ENCODE measurements at places on chromosomes 11 and 22. TPM values are rescaled to one million over a fixed set of nuclear protein-coding genes. Genes with fewer than 3 reads are reported as not detected.

The PLAAT3 gene
- 111 TPM for total RNA-seq

The SLC25A1 gene
- 27.6 TPM for total RNA-seq

The TEX54 gene
- not detected for total RNA-seq

The PVALB gene
- not detected for total RNA-seq

DNA sequence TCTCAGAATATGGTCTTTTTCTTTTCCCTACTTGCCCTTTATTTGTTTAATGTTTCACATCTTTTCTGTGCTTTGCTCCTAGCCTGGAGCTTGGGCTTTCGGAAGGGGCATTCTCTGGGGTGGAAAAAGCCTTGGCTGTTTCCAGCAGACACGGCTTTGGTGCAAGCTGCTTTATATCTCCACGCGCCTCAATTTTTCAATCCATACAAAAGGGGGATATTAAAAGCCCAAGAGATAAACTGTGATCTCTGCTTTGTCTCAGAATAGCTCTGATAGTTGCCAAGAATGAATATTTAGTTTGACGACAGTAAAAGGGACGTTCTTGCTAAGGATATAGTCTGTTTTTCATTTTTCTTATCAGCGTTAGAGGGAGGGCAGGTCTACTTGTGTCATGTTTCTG is 194.0 kb upstream of the KIRREL3 start:
- no peak overlapping the region for H3K27ac ChIP-seq
- no peaks in the 10 kb centered on the region for H3K27me3 ChIP-seq
- no peak for DNase-seq
- H3K4me1 ChIP-seq, result no peaks in the 10 kb centered on the region

DNA sequence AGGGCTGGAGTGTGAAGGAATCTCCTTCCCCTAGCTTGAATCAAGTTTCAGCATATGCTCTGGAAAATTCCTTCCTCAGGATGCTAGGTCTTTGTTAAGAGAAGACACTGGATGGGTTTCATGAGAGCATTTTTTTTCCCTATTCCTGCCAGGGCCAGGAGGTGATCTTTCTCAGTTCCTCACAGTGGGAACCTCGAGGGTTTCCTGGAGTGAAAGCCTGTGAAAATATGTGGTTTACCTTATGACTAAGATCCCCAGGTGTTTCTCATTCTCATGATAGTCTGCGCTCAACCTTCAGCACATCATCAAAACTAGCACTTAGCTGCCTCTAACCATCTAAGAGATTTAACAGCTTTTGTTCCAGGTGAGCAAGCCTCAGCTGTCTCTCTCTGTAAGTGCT is 985.3 kb upstream of the FAT3 start:
- no peak overlapping the region for H3K27ac ChIP-seq
- no peaks in the 10 kb centered on the region for H3K27me3 ChIP-seq
- no peak for DNase-seq
- no peaks in the 10 kb centered on the region for H3K4me1 ChIP-seq

DNA sequence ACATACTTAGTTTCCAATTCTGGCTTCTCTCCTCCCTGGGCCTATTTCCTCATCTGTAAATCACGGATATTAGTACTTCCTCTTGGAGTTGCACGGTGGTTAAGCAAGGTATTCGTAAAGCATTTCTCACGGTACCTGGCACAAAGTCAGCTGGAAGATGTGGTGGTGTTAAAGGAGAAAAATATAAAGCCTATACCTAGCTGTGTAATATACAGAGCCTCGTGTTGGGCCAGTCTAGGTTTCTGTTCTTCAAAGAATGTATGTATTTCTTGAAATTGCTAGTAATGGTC is 47.2 kb downstream of the DBX1 start:
- peak overlapping the region; percentile 76 for H3K27ac ChIP-seq
- H3K4me1 ChIP-seq, result no peaks in the 10 kb centered on the region
- H3K36me3 ChIP-seq, result peaks cover 51% of the 10 kb centered on the region
- H3K4me3 ChIP-seq, result no peak overlapping the region
- H3K27me3 ChIP-seq, result no peaks in the 10 kb centered on the region

DNA sequence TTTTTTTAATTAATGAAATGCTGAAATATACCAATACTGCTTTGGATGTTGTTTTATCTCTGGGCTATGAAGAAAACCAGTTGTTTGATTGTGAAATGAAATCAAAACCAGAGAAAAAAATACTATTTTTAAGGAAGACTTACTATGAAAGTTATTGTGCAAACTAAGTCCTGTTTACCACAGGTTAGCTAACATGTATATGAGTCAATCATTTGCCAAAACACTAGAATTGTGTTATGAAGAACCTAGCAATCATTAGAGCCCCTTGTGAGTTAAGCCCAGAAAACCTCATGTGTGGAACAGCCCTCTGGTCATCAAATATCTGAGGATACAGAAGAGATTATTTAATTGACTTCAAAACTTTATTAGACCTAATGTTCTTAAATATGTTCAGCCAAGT is 83.7 kb downstream of the FAT3 start:
- no peaks in the 10 kb centered on the region for H3K36me3 ChIP-seq
- DNase-seq, result no peak
- H3K27ac ChIP-seq, result no peak overlapping the region
- H3K4me3 ChIP-seq, result no peak overlapping the region
- H3K27me3 ChIP-seq, result no peaks in the 10 kb centered on the region
- H3K4me1 ChIP-seq, result no peaks in the 10 kb centered on the region

- no peaks in the 10 kb centered on the region for H3K27me3 ChIP-seq
- peaks cover 12% of the 10 kb centered on the region for H3K4me1 ChIP-seq
- no peak overlapping the region for H3K27ac ChIP-seq
- no peak overlapping the region for H3K4me3 ChIP-seq
- no peak for DNase-seq
Observed at GRCh38 chr11:16846305-16846704, 107.9 kb downstream of the C11orf58 start.

GRCh38 chr11:96393753-96394348 is 4.0 kb downstream of the JRKL start:
- no peak overlapping the region for H3K27ac ChIP-seq
- H3K27me3 ChIP-seq, result no peaks in the 10 kb centered on the region
- H3K4me1 ChIP-seq, result no peaks in the 10 kb centered on the region
- DNase-seq, result no peak
- H3K4me3 ChIP-seq, result no peak overlapping the region
- H3K36me3 ChIP-seq, result no peaks in the 10 kb centered on the region

- H3K27ac ChIP-seq, result no peak overlapping the region
- no peak for DNase-seq
- H3K4me1 ChIP-seq, result no peaks in the 10 kb centered on the region
- no peak overlapping the region for H3K4me3 ChIP-seq
- H3K36me3 ChIP-seq, result no peaks in the 10 kb centered on the region
Observed at GRCh38 chr11:78898266-78898775, 323.7 kb upstream of the NARS2 start.

- H3K4me1 ChIP-seq, result peaks cover 5% of the 10 kb centered on the region
- H3K36me3 ChIP-seq, result no peaks in the 10 kb centered on the region
- H3K27ac ChIP-seq, result no peak overlapping the region
- no peak for DNase-seq
- no peak overlapping the region for H3K4me3 ChIP-seq
- no peaks in the 10 kb centered on the region for H3K27me3 ChIP-seq
Observed at GRCh38 chr11:72373163-72373562, 61.2 kb downstream of the CLPB start.

Measured in right atrium auricular region (tissue), 2 donors.